ENCODE measurements at places on chromosomes 2 and 18.

DNA sequence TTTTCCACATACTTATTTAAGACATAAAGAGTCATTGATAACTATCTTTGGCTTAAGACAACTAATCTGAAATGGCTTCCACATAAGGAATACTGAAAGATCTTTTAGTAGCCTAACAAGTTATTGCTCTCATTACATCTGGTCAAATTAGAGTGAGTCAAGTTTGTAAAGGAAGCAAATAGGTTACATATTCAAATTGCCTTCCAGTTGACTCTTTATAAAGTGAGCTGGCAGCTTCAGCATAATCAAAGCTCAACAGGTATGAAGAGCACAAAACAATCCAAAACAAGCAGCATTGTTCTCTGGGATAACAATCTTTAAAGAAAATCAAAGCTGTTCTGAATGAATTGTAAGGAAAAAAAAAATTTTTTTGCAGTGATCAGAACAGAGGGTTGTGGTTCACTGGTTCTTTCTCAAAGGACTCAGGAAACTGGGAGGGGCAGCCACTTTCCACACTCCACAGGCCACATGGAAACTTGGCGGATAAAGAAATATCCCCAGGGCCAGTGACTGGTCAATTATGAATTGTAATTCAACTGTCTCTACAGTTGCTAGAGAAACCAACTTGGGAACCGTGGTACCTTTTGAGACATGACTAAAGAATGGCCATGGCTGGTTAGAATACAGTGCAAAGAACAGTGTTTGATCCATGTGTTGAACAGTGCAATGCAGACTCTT, 369.3 kb upstream of the KCNH7 start:
- no peak for DNase-seq

GRCh38 chr18:22221350-22221749, 52.0 kb downstream of the GATA6 start:
- peak; percentile 22 for DNase-seq

DNA sequence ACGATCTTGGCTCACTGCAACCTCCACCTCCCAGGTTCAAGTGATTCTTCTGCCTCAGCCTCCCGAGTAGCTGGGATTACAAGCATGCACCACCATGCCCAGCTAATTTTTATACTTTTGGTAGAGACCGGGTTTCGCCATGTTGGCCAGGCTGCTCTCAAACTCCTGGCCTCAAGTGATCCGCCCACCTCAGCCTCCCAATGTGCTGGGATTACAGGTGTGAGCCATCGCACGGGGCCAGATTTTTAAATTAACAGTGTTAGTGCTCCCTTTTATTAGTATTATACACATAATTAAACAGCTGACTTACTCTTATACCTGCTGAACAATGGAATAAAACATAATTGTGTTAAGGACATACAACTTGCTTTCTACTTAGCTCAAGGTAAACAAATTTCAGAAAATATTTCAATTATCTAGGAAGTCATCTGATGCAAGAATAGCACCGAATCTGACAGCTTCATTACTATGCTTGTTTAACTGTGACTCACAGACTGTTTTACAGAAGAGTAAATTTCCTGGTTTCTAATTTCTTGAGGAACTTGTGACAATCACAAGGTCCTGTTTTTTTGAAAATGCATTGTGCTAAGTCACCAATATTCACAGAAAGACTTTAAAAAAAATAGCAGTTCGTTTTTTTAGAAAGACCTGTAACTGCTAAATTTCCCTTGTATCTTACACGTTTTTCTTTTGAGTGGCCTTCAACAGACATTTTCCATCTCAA, 51.2 kb downstream of the SPIRE1 start:
- no peak for DNase-seq

DNA sequence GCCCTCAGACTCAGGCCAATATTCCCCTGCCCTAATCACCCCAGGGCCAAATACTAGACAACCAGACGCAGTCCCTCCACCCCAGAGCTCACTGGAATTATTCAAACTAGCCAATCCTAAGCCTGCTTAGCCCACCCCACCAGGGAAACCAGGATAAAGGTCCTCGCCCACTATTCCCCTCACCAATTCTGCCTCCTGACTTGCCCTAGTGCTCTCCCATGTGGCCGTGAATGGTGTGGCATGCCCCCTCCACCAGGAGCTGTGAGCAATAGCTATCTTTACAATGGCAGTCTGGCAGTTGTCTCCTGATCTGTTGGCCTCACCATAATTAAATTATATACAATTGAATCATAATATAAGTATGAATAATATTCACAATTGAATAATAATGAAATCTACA, 42.3 kb downstream of the FAM124B start:
- no peak for DNase-seq

- DNase-seq: no peak
These were observed 1727.9 kb upstream of the SLC39A10 start for GRCh38 chr2:193929131-193929530.

GRCh38 chr2:66543257-66543767, 108.4 kb downstream of the MEIS1 start:
- no peak for DNase-seq

- no peak for DNase-seq
These were observed 11.3 kb downstream of the UPP2 start for GRCh38 chr2:158112992-158113391.

- DNase-seq: no peak
These were observed 647.7 kb upstream of the ZNF804A start for GRCh38 chr2:183950673-183951072.
